ENCODE measurements at places on chromosomes 2 and 18.

DNA sequence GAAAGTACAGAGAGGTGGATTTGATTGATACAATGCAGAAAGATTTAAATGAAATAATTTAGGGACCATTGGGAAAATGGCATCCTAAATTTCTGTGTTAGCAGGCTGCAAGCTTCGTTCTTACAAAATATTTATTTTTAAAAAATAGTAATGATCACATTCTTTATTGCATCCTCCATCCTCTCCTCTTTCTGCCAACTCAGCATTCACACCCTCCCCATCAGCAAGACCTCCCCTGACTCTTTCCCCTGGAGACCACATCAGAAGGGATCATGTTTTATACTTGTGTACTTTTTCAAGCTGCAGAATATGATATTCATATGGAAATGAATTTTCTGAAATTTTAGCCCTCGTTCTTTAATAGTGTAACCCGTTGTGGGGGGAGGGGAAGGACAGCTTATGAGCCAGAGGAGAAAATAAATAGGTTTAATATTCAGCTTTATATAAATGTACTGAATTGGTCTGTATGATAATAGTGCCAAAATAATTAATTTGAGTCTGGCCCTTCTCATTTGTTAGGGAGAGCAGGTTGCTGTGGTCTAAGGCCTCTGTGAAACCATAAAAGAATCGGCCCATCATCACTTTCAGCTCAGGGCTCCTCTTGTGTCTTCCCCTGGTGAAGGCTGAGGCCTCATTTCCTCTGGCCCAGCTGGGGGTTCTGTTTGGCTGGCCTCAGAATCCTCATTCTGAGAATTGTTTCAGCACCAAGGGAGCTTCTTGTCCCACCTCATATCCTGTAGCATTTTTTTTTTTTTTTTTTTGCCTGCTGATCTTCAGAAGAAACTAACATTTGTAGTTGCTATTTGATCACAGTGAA lies 330.8 kb downstream of the TXNL1 start:
- no peak for DNase-seq

GRCh38 chr2:98118161-98118560 lies 31.2 kb downstream of the VWA3B start:
- DNase-seq, result no peak

GRCh38 chr18:28176948-28177827 lies at the start of gene CDH2:
CDH2 (minus strand) TSS chr18:28177130; CDS start chr18:28177022, 108 bp downstream.
- DNase-seq, result peak; percentile 9

- no peak for DNase-seq
Observed at GRCh38 chr2:15693926-15694588, 102.4 kb downstream of the DDX1 start.

- DNase-seq, result no peak
Observed at GRCh38 chr18:57792631-57793301, 10.3 kb downstream of the ATP8B1 start.

DNA sequence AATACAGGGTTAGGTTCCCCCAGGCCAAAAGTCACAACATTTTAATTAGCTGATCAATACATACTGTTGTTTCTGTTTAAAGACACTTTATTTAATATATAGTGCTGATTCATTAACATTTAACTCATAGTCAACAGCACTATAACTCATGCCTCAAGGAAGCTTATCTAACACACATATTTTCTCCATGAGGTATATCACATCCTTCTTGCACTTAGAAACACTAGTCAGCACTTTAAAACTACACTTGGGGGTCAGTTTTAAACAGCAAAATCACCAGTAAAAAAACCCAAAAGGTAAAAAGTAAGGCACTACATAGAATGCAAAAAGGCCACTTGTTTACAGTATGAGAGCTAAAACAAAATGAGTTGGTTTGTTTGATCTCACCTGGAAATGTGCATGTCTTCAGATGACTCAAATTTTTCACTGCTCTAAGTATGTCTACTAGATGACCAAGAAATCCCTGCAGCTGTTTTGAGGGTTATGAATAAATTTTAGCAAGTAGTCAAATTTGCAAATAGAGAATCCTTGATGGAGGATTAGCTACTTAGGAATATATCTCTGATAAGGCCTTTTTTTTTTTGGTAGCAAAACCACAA lies 54.1 kb upstream of the EPB41L5 start:
- no peak for DNase-seq

GRCh38 chr18:59650266-59650820 lies 46.9 kb downstream of the CCBE1 start:
- DNase-seq, result no peak

DNA sequence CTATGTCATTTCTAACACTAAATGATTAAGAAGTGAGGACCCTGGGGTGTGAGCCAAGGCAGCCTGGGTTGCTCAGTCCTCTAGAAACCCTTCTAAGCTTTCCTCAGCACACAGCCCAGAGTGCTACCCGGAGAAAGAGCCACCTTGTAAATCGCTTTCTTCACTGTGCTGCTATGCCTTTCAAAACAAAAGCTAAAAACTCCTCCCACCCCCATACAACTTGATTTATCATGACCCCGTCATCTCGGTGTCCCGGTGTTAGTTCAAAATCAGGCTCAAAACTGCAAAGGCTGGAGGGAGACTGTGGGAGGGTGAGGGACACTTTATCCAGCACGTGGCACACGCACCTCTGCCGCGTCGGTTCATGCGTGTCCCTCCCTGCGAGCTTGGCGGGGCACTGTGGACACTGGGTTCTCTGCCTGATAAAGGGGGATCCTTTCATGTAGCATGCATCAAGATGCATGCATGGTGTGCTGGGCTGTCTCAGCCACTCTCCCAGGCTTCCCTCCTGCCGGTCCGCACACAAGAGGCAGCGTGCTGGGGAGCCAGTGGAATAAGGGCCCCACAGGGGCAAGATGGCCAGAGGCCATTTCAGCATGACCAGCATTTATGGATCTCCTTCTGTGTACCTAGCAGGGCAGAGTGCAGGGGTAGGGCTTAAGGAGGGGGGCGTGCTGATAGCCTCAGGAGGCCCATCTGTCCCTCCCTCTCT lies 170.4 kb downstream of the SMAD7 start:
- DNase-seq, result no peak

DNA sequence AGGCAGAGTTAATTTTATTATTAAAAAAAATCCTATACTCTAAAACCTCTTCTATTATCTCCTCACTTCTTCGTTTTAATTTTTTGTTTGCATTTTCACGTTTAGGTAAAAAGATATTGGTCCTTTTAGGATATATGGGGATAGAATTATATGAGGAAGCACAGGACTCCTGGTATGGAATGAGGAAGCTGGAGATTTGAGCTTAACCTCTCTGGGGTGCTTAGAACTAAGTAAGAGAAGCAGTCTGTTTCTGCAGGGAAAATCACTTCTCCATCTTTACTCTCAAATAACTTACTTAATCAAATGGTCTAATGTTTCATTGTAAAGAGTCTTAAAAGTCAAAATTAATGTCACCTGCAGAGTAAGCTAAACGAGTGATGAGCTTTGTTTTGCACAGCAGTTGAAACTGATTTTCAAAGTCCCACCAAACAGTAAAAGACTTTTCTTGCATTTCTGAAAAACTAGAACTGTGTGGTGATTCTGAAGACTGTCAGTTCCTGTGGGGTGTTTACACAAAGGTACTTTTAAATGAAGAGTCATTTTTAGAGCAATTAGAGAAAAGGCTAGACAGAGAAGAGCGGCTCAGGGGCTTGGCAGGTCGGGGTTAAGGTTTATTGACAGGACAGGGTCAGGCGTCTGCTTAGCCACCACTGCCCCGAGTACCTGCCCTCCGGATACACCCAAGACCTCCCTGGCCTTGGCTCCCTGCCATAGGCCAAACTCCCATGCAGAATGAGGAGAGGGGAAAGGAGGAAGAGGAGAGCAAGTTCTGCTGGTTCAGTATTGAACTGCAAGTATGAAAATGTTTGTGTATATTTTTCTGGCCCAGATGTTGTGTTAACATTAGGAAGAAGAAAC lies 21.6 kb downstream of the METAP1D start:
- no peak for DNase-seq

- no peak for DNase-seq
Observed at GRCh38 chr2:111053825-111054515, 66.7 kb upstream of the BCL2L11 start.

DNA sequence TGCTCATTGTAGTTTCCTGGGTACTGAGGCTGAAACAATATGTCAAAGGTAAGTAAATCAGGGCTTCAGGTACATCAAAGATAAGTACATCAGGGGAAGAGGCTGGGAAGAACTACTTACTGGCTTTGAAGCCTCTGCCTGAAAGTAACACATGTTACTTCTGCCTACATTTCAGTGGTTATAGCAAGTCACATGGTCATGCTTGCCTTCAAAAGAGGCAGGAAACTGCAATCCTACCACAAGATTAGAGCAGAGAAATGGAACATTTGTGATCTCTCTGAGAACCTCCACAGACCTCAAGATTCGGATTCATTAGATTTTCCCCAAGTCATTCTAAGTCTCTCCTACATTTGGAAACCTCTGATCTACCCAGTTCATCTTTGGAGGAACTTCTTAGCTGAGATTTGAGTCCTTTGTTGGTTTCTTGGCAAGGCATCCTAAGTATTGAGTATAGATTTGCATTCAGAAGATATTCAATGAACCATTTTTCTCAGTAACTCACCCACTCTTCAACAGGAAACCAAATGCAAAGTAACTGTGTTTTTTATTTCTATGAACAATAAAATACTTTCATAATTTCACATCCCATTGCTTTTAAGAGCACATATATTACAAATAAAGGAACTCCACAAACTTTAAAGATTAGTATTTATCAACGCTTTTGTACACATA lies 48.5 kb upstream of the CCDC195 start:
- no peak for DNase-seq

- DNase-seq, result no peak
Observed at GRCh38 chr2:46487667-46488335, 8.4 kb downstream of the TMEM247 start.

- no peak for DNase-seq
Observed at GRCh38 chr2:133591164-133591563, 22.9 kb upstream of the NCKAP5 start.

GRCh38 chr2:19850056-19851050 lies 51.4 kb downstream of the TTC32 start:
- DNase-seq, result no peak

DNA sequence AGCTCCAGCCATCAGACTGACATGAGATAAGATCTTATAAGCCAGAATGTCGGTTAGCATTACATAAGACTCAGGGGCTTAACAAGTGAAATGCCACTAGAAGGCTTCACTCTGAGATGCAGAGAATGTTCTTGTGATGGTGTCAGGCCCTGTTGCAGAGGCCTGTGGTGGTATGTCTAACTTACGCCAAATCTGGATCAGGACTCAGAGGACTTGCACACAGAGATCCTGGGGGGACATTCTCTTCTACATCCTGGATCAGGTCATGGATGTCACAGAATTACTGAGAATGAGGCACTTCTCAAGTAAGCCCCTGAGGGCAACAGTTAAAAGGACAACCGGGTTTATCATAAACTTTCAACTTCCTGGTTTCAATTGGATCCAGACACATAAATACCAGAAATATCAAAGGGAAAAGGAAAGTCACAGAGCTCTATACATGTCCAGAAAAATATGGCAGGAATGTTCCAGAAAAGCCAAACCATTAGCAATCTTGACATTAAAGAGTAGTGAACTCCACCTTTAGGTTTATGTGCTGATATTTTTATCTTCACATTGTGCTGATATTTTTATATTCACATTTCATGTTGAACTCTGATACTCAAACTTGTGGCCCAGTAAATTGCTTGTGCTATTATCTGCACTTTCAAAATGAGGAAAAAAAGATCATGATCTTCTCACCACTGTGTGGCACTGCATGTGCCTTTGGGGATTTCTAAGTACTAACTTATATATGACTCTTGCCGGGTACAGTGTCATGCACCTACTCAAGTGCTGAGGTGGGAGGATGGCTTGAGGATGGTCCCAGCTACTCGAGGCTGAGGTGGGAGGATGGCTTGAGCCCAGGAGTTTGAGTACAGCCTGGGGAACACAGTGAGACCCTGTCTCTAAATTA lies 137.5 kb upstream of the RNF152 start:
- DNase-seq, result peak; percentile 47

GRCh38 chr2:161039071-161039470 lies 121.2 kb upstream of the TANK start:
- DNase-seq, result no peak

- DNase-seq, result peak; percentile 3
Observed at GRCh38 chr2:39664888-39665591, 677 bp upstream of the TMEM178A start.
